SK-MEL-5 (cell line): ENCODE measurements at places on chromosomes 13 and 19.

GRCh38 chr13:87666831-87667230 is 4.3 kb upstream of the SLITRK5 start:
- DNase-seq, result peak; percentile 39

- no peak for DNase-seq
Observed at GRCh38 chr13:101944521-101944920, 457.3 kb downstream of the FGF14 start.

DNA sequence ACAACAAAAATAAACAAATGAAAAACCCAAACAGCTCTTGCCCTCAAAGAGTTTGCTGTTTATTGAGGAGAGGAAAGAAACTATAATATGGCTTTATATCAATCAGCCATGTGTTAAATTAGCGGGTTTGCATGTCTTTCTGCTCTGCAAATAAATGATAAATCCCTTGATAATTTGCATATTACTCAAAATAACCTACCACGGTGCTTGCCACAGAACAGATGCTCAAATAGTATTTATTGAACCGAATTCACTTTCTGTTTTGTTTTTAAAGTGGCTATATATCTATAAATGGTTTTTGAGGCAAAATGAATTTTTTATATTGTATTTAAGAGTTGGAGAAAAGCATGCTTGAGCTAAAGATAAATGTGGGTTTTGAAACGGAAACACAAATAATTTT is 428.1 kb downstream of the ITGBL1 start:
- no peak for DNase-seq

- DNase-seq, result no peak
Observed at GRCh38 chr13:32175307-32175706, 139.9 kb downstream of the ZAR1L start.

- peak; percentile 28 for DNase-seq
Observed at GRCh38 chr13:29713839-29714238, 118.4 kb upstream of the SLC7A1 start.

GRCh38 chr13:29103065-29103800 is 283.1 kb downstream of the MTUS2 start:
- DNase-seq, result no peak

- DNase-seq, result no peak
Observed at GRCh38 chr13:114219392-114219791, 15.3 kb upstream of the CDC16 start.

GRCh38 chr19:32316034-32316433 is 29.4 kb upstream of the ZNF507 start:
- no peak for DNase-seq

DNA sequence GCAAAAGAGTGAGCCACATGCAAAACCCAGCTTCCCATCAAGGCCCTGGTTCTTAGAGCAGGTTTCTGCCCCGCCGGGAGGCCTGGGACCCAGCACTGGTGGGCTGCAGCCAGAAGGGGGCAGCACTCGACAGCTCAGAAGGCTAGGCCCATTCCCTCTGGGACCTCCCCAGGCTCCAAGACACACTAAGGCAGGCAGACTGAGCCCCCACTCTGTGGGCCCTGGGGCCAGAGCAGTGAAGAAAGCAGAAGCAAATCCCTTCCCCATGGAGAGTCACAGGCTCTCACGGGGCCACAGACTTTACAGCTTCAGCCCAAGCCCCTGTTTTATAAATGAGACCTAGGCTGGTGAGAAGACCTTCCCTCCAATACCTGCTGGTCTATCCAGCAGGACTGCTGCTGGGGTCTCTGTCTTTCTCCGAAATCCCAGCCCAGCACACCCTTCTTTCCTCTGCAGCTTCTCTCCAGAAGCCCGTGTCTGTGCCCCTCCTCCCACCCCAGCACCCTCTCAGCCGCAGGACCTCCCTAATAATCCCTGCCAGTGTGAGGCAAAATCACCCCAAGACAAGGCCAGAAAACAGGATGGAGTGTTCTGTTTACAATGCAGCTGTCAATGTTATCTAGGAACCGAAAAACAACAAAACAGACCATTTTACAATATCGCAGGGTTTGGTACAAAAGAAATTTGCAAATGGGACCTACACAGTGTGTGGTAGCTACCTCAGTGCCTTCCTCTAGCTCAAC is 109.3 kb downstream of the ABCC4 start:
- peak; percentile 86 for DNase-seq

GRCh38 chr13:94433055-94433961 is 46.2 kb downstream of the DCT start:
- DNase-seq, result no peak

- no peak for DNase-seq
Observed at GRCh38 chr19:28999724-29000433, 213.1 kb downstream of the UQCRFS1 start.

GRCh38 chr13:41812851-41813250 is 148.1 kb downstream of the VWA8 start:
- no peak for DNase-seq

GRCh38 chr19:55358943-55359908 is 3.8 kb downstream of the GARIN5B start:
- DNase-seq, result no peak
